Stimulated activated CD8-positive, alpha-beta memory T cell treated with anti-CD3 and anti-CD28 coated beads, Interleukin-15, amount 100 ng/mL, for 4 hours (primary cell): ENCODE measurements at places on chromosomes 16 and 17.

- no peak for DNase-seq
Measured at GRCh38 chr17:4448197-4448980, 14.6 kb downstream of the SPNS3 start.

- no peak for DNase-seq
Measured at GRCh38 chr17:47200325-47200664, 8.9 kb upstream of the MYL4 start.

DNA sequence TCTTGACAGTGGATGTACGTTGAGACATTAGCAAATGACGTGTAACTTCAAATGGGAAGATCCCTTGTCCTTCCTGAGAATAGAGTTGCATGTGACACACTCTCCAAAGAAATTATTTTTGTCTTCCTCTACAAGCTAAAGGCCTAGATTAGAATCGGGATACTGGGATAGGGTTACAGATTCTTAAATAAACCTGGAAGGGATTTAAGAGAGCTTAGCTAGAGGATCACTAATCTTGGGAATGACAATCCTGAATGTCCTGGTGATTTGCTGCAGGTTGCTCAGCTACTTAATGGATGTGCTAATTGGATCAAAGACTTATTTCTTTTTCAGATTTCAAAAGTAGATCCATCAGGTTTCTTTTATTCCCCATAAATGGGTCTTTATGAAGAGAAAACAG lies 101.9 kb downstream of the KCNJ2 start:
- DNase-seq: no peak

DNA sequence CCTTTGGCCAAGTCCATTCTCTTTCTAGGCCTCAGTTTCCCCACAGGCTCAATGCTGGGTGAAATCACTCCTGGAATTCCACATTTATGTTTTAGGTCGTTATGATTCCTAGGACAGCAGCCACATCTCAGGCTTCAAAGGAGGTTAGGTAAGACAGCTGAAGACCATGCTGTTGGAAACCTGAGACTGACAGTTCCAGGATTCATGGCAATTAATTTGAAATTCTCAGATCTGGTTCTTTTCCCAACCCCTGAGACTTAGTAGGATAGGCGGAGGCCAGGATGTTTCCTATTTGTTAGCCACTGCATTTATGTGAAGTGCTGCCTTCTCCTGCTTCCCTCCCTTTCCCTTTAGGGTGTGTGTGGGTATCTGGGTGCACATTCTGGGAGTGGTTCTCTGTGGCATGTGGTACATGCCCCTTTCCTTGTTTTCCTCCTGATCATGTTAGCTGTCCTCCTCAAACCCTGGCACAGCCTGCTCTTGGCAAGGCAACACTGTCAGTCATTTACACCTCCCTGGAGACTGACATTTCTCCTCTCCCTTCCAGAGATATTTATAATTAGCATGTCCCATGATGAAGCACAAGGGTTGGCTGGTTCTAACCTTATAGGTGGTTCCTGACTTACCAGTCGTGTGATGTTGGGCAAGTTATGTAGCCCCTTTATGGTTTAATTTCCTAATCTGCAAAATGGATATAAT lies 91.4 kb upstream of the SALL1 start:
- DNase-seq: no peak

GRCh38 chr16:55828680-55829079 lies 4.2 kb downstream of the CES1 start:
- DNase-seq: no peak

DNA sequence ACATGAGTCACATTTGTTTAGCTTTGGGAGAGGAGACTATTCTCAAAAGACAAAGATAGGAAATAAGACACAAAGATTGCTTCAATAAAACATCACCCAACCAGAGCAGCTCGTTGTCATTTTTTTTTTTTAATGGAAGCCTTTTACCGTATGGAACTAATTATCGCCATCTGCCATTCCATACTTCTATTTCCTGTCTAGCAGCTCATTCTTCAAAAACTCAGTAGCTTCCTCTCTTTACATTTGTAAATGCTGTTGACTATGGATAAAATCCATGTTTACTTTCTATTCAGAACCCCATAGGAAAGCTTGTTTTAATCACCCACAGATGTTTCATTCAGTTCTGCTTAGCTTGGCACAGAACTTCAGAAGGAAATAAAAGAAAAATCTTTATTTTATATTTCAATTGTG lies 110.0 kb upstream of the PSMD7 start:
- no peak for DNase-seq
